ENCODE measurements at places on chromosomes 6 and 20.

- H3K4me3 ChIP-seq, result no peak overlapping the region
- DNase-seq, result no peak
- H3K27ac ChIP-seq, result no peak overlapping the region
- H3K36me3 ChIP-seq, result no peaks in the 10 kb centered on the region
These were observed 358.2 kb downstream of the ARHGAP18 start for GRCh38 chr6:129351807-129352206.

DNA sequence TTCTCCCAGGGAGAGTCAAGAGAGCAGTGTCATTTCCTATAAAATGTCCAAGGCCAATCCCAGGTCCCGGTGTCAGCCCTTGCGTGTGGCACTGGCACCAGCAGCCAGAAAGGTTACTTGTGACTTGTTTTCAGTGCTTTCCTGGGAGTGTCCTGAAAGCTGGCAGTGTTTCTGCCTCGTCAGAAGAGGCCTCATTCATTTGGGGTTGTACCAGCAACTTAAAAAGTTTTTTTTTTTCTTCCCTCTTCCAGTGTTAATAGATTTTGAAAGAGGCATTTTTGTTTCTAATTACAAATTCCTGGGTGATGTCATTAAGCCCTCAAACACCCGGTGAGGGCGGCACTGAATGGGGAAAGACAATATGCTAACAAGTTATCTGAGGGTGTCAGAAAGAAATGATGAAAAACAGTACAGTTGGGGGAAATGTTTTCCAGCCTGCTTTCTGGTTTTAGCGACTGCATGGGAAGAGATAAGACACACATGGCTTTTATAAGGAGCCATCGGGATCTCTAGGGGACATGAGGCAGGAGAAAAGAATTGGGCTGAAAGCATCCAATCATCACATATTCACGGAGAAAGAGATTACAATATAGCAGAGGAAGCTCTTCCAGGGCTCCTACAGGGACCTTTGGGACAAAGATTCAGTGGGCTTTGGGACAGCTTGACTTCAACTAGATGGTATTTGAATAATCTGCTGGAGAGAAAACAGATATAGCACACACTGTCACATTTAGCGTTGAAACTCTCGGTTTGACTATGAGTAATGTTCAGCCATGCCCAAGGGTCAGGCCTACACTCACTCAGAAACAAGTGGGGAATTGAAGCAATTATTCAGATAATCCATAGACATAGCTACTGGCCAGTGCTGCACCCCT is 153.0 kb downstream of the BCAS1 start:
- no peaks in the 10 kb centered on the region for H3K36me3 ChIP-seq
- H3K27me3 ChIP-seq, result no peaks in the 10 kb centered on the region
- no peak overlapping the region for H3K4me3 ChIP-seq
- peaks cover 21% of the 10 kb centered on the region for H3K4me1 ChIP-seq
- DNase-seq, result no peak

GRCh38 chr20:22827916-22828315 is 207.2 kb upstream of the SSTR4 start:
- no peaks in the 10 kb centered on the region for H3K27me3 ChIP-seq
- no peaks in the 10 kb centered on the region for H3K4me1 ChIP-seq
- H3K36me3 ChIP-seq, result no peaks in the 10 kb centered on the region
- H3K27ac ChIP-seq, result no peak overlapping the region
- no peak for DNase-seq
- no peak overlapping the region for H3K4me3 ChIP-seq

DNA sequence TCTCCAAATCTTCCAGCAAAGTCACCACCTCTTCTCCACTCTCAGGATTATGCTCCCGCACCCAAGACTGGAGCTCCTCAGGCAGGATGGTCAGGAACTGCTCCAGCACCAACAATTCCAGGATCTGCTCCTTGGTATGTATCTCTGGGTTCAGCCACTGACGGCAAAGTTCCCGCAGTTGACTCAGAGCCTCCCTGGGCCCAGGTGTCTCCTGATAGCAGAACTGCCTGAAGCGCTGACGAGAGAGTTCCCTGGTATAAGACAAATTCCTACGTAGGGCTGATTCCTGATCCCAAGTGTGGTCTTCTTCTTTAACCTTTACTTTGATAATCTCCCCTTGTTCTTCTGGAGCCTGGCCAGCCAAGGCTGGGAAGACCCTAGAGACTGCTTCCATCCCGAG is 60.6 kb downstream of the GPX5 start:
- peaks cover 2% of the 10 kb centered on the region for H3K27me3 ChIP-seq
- no peak for DNase-seq
- no peak overlapping the region for H3K27ac ChIP-seq

- H3K4me1 ChIP-seq, result no peaks in the 10 kb centered on the region
- no peak for DNase-seq
- no peaks in the 10 kb centered on the region for H3K36me3 ChIP-seq
- H3K4me3 ChIP-seq, result no peak overlapping the region
These were observed 22.4 kb downstream of the SDCBP2 start for GRCh38 chr20:1306316-1307135.

Data from H1 (cell line).